MCF 10A (cell line): ENCODE measurements at places on chromosomes 16 and 17. TPM values are rescaled to one million over a fixed set of nuclear protein-coding genes. Genes with fewer than 3 reads are reported as not detected.

SRSF1 gene
- total RNA-seq, result 381 and 493 TPM in 2 replicates

CMTM2 gene
- total RNA-seq, result not detected in 2 replicates

FSCN2 gene
- total RNA-seq, result 0.37 TPM in 1 of 2 replicates, not detected in the other

AP2B1 gene
- 227 and 229 TPM in 2 replicates for total RNA-seq

OSGIN1 gene
- total RNA-seq, result 3.7 and 6.3 TPM in 2 replicates

CXCL16 gene
- total RNA-seq, result 16.7 and 20.6 TPM in 2 replicates

KCNJ18 gene
- total RNA-seq, result not detected in 2 replicates

VTN gene
- not detected in 2 replicates for total RNA-seq

PPM1E gene
- 0.54 and 0.65 TPM in 2 replicates for total RNA-seq

VAT1L gene
- 0.88 and 1.1 TPM in 2 replicates for total RNA-seq

BCO1 gene
- not detected in 2 replicates for total RNA-seq

TMC7 gene
- total RNA-seq, result 4.1 and 6.0 TPM in 2 replicates

CAMKK1 gene
- total RNA-seq, result 3.8 and 4.3 TPM in 2 replicates

- DNase-seq, result no peak
These were observed 5.6 kb downstream of the SPHK1 start for GRCh38 chr17:76390003-76390421.

DNA sequence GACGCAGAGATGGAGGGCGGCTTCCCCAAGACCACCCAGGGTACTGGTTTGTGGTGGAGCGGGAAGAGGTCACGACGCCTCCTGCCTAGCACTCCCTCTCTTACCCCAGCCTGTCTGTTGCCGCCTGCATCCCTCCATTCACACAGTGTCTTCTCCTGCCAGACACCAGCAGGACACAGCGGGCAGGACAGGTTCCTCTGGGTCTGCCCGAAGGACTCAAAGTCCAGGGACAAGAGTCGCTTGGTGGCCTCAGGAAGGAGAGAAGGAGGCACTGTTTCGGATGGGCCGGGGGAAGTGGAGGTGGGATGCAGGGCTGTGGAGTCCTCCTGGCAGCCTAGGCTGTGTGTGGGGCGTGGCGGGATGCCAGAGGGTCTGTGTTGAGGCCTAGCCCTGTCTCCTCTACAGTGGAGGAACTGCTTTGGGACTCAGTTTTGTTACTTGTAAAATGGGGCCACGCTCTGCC, 19.6 kb upstream of the TNS4 start:
- no peak for DNase-seq

DNA sequence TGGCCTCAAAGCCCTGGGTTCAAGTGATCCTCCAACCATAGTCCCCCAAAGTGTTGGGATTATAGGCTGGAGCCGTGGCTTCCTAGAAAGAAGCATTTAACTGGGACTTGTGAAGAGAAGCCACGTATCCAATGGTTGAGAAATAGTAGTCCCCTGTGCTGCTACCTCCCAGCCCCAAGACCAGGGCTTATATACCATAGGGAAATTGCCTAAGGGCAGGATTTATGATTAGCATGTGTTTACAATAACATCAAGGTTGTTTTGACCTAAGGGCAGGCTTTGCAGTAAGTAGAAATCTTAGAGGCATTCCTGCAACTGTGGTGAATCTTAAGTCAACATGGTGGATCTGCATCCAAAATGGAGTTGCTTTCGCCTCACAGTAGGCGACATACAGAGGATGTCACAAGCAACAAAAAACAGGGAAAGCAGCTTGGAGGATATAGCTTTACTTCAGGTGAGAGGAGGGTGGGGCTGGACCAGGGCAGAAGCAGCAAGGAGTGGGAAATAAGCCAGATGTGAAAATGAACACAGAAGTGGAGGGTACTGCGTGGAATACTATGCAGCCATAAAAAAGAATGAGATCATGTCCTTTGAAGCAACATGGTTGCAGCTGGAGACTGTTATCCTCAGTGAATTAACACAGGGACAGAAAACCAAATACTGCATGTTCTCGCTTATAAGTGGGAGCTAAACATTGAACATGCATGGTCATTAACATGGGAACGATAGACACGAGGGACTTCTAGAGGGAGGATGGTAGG, 18.7 kb upstream of the NSMCE1 start:
- DNase-seq, result no peak

DNA sequence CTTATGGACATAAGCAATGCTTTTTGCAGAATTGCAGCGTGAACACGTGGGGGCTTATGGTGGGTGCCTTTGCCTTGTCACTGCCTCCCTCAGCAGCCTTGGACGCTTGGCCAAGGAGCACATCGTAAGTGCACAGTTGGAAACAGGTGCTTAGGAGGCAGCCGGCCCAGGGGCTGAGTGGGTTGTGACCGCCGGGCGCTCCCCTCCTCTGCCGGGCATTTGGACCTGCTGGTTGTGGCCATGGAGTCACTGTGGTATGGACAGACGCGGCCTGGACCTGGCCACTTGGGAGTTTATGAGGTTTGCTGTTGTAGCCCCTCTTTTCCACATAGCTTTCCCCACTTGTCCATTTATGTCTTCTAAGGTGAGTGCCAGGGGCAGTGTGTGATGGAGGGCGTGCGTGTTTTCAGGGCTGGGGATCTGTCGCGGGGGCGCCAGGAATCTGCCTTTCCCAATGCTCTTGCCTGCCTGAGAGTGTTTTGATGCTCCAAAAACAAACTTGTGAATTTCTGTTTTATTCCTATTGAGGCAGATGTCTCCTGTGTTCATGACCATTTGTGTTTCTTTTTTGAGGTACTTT, 49.2 kb downstream of the PDPK1 start:
- no peak for DNase-seq

- peak; percentile 87 for DNase-seq
These were observed 100.1 kb upstream of the CHMP6 start for GRCh38 chr17:80891397-80892018.

- DNase-seq, result no peak
These were observed 9.7 kb upstream of the KIF18B start for GRCh38 chr17:44956998-44957981.

DNA sequence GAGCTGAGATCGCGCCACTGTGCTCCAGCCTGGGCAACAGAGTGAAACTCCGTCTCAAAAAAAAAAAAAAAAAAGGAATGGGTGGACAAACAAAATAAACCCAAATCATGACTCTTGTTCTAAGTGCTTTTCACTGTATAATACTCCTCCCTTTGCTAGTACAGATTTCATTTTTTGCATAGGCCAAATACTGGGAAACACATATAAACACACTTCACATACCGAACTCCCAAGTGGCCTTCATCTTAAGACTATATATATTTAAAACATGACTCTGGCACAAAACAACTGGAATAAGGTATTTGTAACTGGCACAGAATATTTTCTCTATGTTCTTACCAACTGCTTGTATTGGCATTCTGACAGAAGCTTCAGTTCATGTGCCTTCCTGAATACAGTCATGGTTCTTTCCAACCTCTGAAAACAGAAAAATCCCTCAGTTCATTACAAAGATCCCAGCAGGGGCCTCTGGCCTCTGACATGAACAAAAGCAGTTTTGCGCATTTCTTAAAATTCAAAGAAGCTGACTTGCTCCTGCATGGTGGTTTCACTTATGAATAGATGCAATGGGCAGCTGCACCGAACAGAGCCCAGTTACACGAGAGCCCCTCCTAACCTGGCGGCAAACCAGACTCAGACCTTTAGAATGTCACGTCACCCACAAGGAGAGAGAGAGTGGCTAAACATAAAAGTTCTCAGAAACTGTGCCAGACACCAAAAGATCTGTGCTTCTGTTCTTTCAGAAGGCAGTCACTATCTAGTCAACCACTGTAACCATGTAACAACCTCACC, 19.1 kb upstream of the COPRS start:
- no peak for DNase-seq

GRCh38 chr16:5036228-5037156, 2.8 kb upstream of the NAGPA start:
- no peak for DNase-seq

GRCh38 chr17:43074869-43075268, 49.8 kb downstream of the RND2 start:
- no peak for DNase-seq

DNA sequence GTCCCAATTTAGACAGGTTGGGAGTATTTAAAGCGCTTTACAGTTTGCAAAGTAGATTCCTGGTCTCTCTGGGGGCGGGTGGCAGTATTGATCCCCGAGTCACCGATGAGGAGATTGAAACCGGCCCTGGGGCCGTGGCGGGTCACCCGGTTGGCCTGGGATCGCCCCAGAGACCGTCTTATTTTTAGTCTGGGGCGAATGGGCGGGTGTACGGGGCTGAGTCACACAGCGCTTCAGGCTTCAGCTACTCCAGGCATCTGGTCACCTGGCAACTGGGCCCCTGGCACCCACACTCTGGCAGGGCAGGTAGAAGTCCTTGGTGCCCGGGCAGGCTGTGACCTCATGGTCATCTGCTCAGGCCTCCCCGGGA, 669 bp downstream of the MIEF2 start:
- DNase-seq, result peak; percentile 71

GRCh38 chr17:78383725-78384471, 5.4 kb downstream of the PGS1 start:
- peak; percentile 97 for DNase-seq

- DNase-seq, result peak; percentile 57
These were observed 21.2 kb upstream of the LGALS9 start for GRCh38 chr17:27609611-27610303.

DNA sequence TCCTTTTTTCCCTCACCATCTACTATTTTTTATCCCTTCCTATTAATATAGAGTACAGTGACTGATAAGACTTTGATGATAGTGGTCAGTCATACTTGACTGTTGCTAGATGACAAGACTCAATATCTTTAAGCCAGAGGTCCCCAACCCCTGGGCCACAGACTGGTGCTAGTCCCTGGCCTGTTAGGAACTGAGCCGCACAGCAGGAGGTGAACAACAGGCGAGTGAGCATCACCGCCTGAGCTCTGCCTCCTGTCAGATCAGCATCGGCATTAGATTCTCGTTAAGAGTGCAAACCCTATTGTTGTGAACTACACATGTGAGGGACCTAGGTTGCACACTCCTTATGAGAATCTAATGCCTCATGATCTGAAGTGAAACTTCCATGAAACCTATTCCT, 341.3 kb downstream of the BCAS3 start:
- DNase-seq, result no peak

DNA sequence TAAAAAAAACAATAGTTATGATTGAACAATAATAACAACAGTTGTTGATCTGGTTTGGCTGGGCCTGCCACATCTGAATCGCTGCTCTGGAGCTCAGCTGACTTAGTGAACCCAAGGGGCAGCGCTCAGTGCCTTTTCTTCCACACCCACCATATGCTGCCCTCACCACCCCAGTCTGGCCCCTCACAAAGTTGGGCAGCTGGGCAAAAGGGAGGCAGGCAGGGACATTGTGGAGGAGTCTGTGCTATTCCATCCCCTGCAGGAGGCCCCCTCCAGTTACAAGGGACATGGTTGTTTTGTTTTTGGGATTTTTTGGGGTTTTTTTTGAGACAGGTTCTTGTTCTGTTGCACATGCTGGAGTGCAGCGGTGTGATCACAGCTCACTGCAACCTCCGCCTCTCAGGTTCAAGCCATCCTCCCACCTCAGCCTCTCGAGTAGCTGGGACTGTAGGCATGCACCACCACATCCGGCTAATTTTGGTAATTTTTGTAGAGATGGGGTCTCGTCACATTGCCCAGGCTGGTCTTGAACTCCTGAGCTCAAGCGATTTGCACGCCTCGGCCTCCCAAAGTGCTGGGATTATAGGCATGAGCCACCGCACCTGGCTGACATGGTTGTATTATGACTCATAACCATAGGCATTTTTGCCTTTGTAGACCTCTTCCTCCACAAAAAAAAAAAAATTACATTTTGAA, 8.6 kb upstream of the PECAM1 start:
- peak; percentile 69 for DNase-seq

DNA sequence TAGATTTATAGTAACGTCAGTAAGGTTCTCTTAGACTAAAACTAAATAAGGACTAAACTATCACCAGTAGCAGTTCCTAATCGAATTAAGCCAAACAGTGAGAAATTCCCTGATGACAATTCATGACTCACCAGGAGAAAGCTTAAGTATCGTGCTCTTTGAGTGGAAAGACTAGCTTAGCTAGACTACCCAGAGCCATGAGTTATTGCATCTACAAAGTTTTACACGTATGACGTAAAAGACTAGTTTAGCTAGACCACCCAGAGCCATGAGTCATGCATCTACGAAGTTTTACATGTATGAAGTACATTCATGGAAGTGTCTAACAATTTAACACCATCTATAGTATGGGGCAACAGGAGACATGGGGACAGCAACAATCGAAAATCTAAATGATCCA, 36.6 kb downstream of the UBE2G1 start:
- peak; percentile 86 for DNase-seq

- DNase-seq, result no peak
These were observed 26.9 kb upstream of the OSGIN1 start for GRCh38 chr16:83925957-83926725.

GRCh38 chr17:69869667-69870066, 205.4 kb upstream of the KCNJ16 start:
- no peak for DNase-seq

DNA sequence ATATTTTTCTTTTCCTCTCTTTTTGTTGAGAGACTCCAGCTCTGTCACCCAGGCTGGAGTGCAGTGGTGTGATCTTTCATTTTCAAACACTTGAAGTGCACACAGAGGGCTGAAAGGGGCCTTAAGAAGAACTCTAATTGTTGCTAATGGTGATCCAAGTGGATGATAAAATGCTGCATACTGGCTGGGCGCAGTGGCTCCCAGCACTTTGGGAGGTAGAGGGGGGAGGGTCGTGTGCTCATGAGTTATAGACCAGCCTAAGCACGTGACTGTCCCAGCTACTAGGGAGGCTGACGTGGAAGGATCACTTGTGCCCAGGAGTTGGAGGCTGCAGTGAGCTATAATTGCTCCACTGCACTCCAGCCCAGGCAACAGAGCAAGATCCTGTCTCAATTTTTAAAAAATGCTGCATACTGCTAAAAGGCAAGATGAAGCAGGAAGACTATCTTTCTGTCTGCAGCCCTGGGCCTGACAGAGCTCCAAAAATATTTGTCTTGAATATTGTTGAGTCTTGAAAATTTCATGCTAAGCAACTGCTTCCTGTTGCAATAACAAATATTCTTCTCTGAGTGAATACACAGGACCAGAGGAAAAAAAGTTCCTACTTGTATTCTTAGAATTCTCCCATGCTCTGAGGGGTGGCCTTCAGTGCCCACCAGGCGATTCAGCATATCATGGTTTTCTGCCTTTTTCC, 63.7 kb upstream of the AKTIP start:
- DNase-seq, result no peak

- no peak for DNase-seq
These were observed 102.1 kb downstream of the CDH13 start for GRCh38 chr16:82728901-82729300.

DNA sequence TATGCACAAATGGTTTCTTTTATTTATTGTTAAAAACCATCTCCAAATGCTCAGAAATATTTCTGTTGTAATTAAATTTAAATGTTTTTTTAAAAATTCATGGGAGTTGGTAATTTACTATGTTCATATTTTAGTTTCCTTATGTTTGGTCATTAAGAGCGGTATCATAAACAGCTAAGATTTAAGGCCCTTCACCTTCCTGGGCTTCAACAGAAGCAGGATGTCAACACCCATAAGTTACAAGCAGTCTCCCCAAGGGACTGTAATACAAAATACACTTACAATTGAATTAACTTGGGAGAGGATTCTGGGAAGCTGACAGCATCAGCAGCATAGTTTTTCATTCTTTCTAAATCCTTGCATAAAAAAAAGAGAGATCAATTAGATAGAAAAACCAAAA, 30.9 kb upstream of the TANC2 start:
- DNase-seq, result no peak

- DNase-seq, result peak; percentile 86
These were observed 15.3 kb downstream of the LCMT1 start for GRCh38 chr16:25126820-25127232.

- DNase-seq, result no peak
These were observed 135.6 kb downstream of the AATF start for GRCh38 chr17:37084372-37084771.
